Muscle of back (tissue), 13 donors: ENCODE measurements at places on chromosomes 2 and 18. TPM values are rescaled to one million over a fixed set of nuclear protein-coding genes. Genes with fewer than 3 reads are reported as not detected.

DNA sequence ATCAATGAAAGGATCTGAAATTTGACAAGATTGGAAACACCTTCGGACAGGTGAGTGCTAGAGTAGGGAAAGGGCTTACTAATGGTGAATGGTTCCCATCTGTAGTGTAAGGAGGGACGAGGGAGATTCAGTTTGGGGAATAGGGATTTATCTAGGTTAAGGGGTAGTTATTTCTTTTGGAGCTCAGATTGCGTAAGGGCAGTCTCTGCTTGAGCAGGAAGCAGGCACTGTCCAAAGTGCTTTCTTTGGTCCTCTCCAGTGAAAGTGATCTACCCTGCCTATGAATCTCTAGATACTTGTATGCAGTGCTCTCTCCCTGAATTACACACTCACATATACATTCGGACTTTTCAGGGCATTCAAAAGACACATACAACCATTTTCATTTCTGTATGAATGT is 272.9 kb upstream of the FIGN start:
- DNase-seq, result no peak

DNA sequence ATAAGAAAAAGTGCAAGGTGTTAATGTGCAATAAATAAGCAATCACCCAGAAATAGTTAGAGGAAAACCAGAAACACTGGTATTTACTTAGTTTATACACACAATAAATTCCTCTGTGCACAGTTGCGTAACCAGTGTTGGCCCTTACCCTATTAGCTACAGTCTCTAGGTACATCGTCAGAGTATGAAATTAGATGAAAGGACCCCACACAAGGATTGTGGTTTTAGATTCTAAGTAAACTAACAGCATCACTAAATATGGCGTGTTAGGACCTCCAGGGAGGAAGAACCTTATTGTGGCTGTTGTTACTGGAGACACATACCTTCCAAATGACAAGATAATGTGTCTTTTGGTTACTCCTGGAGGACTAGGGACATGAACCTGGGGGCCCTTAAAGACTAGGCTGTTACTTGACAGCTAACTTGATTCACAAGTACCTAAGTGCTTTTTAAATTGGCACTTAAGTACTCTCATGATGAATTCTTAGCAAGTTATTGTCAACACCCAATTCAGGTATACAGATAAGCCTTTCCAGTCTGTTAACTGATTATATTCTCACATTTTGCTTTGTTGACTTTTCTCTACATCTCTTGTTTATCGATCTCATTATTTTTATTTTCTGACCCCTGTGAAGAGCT is 115.3 kb downstream of the FEZ2 start:
- no peak for DNase-seq

Gene DNAJC5G
- polyA plus RNA-seq, result not detected

DNA sequence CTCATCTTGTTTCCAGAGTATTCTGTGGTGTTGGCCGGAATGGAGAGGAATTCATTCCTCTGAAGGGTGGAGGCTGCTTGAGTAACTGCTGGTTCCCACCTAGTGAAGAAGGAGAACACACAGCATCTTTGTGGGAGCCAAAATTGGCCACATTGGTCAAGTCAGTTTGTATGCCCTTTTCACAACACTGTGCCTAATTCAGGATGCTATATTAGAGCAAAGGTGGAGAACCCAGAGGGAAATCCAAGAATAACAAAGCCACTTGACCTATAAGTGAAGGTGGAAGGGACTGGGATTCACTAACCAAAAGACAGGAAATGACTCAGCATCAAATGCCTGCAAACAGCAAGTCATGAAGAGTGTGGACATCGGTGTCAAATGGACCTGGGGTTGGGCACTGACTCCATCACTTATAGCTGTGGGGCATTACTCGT is 27.3 kb upstream of the MLPH start:
- no peak for DNase-seq

GRCh38 chr2:144267239-144267638 is 252.7 kb downstream of the ZEB2 start:
- no peak for DNase-seq

- no peak for DNase-seq
Measured at GRCh38 chr2:212540341-212540740, 1.7 kb upstream of the ERBB4 start.

DNA sequence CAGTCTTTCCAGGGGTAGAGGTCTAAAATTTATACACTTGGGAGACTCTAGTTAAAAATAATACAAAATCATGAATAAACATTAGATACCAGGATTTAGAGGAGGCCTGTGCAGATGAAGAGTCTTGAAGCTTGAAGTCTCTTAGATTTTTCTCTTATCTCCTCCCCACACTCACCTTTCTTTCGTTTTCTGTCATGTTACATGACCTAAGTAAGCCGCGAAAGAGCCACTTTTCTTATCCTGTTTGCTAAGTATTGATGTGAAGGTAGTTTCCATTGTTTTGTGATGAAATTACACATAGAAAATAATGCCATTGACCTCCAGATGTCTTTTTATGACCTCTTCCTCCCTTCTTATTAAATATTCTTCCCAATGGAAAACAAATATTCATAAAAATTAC is 367.8 kb downstream of the LRRTM1 start:
- DNase-seq, result no peak

DNA sequence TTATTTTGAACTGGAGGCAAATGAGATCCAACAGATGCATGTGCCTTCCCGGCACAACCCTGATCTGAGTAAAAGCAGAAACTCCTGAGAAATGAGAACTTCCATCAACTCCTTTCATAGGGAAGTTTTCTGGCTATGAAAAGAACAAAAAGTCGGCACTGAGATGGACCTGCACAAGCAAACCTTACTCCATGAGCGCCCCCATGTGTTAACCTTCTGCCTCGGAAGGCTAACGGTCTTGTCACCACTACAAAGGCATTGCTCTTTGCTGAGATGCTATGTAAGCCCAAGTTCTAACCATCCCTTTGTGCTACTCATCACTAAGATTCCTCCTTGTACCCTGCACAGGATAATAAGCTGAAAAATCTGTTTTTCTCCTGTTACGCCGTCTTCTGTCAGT is 57.3 kb upstream of the SULT1C3 start:
- DNase-seq, result no peak

GRCh38 chr2:240600451-240600961 is 14.0 kb downstream of the CAPN10 start:
- DNase-seq, result no peak

DNA sequence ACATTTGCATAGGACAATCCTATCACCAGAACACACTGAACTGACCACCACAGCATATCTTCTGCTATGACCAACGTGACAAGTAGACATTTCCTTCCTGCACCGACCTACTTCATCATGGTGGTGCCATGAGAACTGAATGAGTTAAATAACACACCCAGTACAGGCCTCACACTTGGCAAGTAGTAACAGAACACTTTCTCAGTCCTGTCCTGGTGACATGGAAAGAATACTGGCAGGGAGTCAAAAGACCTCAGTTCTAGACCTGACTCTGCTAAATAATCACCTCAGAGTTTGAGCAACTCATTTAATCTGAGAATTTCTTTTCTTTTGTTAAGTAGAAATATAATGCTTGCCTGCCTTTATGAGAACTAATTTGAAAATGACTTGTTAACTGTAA is 186.3 kb upstream of the SMAD7 start:
- no peak for DNase-seq

DNA sequence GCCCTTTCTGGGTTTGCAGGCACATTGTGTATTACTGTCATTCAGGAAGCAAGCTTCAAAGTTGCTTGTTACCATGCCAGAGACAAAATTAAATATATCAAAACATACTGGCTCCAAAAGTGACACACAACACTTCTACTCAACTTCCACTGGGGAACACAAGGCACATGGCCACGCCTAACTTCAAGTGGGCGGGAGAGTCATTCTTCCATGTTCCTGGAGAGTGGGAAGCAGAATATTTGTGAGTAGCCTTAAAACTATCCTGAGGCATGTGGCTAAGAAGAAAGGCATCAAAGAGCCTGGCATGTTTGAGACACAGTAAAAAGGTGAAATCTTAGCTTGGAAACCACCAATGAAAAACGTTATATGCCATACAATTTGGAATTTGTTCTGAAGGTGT is 90.5 kb upstream of the TACR1 start:
- no peak for DNase-seq

DNA sequence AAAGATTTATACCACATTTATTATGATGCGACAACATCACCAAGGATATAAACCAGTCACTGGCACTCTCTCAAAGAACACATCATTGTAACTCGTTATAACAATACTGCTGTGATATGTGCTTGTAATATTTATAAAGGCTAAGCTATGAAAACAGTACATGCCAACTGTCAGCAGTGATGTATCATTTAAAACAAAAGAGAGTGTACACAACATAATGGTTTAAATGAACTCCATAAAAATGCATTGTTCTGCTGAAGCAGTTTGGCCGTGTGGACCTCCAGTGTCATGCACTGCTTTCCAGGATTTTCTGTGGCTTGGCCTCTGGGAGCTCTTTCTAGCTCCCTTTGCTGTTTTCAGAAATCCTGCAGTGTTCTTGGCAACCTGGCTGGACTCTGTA is 215.6 kb downstream of the MTX2 start:
- DNase-seq, result peak; percentile 73
